AG10803 (cell line): ENCODE measurements at places on chromosomes 3 and 15.

GRCh38 chr3:87336761-87337160 lies 60.4 kb upstream of the POU1F1 start:
- DNase-seq, result no peak

- no peak for DNase-seq
These were observed 17.8 kb downstream of the MAP2K1 start for GRCh38 chr15:66404532-66404931.

DNA sequence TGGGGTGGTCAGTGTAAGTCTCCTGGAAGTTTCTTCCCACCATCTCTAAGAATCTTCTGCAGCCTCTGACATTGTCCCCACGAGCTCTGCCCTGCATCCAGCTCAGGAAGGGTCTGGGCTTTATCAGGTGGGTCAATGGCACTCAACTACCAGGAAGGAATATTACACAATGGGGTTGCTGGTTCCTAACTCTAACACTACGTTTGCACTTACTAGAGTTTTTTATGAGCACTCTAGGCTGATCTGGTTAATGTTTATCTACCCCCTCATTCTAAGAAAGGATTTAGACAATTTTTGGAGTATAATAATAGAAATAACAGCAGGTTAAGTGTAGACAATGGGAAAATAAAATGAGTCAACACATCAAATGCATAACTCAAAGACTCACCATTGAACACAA lies 411.1 kb upstream of the RGMA start:
- no peak for DNase-seq

GRCh38 chr3:11820531-11821041 lies 26.1 kb downstream of the TAMM41 start:
- peak; percentile 51 for DNase-seq

DNA sequence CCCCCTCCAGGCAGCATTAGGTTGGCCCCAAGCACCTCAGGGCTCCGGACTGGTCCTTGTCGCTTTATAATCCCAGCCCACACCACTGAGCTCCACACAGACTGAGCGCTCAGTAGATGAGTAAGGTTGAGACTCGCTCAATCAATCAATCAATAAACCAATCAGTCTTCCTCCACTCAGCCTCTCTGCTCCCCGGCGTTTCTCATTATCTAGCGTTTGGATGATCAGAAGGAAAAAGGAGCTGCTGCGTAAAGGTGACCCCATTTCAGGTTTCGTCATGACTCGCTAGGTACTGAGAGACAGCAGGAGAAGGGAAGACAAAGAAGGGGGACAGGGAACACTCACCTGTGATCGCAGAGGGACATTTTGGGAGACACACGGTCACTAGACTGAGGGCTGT lies 41.2 kb downstream of the ZNF710 start:
- no peak for DNase-seq

DNA sequence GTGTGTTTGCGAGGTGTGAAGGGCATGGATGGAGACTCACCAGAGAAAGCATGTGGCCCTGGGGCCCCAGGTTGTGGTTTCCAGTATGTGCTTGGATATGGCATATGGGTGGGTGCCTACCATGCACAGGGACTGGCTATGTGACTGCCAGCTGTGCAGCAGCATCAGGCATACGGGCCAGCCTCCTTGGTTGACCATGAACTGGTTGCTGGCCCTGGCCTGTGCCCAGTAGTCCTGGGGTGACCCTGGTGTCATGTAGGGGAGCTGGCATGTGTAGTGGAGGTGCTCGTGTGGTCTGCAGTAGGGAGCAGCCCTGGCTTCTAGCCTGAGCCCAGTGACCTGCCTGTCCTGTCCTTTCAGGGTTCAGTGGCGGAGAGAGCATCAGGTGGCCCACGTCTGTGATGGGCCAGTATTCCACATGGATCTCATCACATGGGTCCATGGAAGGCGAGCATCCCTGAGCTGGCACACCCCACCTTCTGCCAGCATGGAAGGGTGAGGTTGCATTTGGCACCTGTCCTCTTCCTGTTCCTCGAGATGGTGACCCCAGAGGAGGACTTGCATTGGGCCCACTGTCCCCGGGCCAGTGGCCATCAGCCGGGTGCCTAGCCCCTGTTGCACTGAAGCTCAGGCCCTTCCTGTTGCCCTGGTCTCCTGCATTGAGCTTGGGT lies 228.9 kb downstream of the SNRPN start:
- no peak for DNase-seq
